Heart left ventricle (tissue), 16 donors: ENCODE measurements at places on chromosomes 4 and X. TPM values are rescaled to one million over a fixed set of nuclear protein-coding genes. Genes with fewer than 3 reads are reported as not detected.

- peaks cover 48% of the 10 kb centered on the region for H3K4me1 ChIP-seq
- peak; percentile 56 for DNase-seq
- peak overlapping the region; percentile 97 for H3K27ac ChIP-seq
- H3K27me3 ChIP-seq = no peaks in the 10 kb centered on the region
- peak overlapping the region; percentile 82 for H3K4me3 ChIP-seq
These were observed 669 bp downstream of the IRF2 start for GRCh38 chr4:184473499-184474262.

- no peaks in the 10 kb centered on the region for H3K27me3 ChIP-seq
- H3K4me3 ChIP-seq = no peak overlapping the region
- no peaks in the 10 kb centered on the region for H3K4me1 ChIP-seq
- no peak overlapping the region for H3K27ac ChIP-seq
- H3K36me3 ChIP-seq = no peaks in the 10 kb centered on the region
These were observed 1.5 kb upstream of the NBDY start for GRCh38 chrX:56727531-56727930.

- H3K27ac ChIP-seq = no peak overlapping the region
- no peak for DNase-seq
- no peak overlapping the region for H3K4me3 ChIP-seq
- H3K27me3 ChIP-seq = no peaks in the 10 kb centered on the region
- no peaks in the 10 kb centered on the region for H3K4me1 ChIP-seq
- H3K36me3 ChIP-seq = no peaks in the 10 kb centered on the region
These were observed 285.4 kb upstream of the BOD1L1 start for GRCh38 chr4:13912966-13913365.

Gene RPS6KA6
- total RNA-seq = 0.21 TPM

Gene CXCL6
- total RNA-seq = 0.83 TPM

Gene CTAG2
- not detected for total RNA-seq

Gene ADGRL3
- 6.9 TPM for total RNA-seq

DNA sequence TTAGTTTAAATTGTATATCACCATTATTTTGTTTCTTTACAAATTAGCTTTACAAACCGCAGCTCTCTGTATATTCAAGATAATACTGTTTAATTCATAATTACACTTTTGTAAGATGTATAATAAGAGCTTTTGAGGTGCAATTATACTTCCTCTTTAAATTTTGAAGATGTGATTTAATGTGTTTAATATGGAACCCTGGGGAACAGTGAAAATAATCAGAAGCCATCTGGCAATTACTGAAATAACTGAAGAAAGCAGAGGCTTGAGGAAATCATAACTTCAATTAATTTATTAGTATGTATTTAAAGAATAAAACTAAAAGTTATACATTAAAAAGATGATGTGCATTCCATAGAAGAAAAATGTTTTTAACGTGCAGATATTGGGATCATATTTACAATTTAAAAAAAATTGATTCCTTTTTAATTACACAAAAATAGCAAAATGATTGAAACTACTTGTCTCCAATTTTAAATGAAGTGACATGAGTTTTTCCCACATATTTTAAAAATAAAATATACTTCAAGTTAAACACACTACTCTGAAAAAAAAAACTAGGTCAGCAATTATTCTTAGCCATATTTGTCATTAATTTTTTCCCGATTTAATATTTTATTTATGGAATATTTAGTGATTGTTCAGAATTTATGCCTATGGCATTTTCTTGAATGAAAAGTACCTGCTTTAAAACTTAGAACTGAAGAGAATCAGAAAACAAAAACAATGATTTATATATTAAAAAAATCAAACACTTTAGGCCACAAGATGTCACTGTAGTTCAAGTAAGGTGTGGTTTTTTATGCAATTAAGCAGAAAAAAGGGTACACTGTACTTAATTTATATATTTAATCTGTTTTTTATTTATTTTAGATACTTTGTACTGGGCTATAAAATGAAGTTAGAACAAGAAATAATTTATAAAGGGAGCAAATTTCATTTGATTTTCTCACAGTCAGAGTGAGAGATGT lies 942.7 kb upstream of the NDST4 start:
- no peak overlapping the region for H3K4me3 ChIP-seq
- no peak overlapping the region for H3K27ac ChIP-seq
- no peaks in the 10 kb centered on the region for H3K4me1 ChIP-seq
- no peak for DNase-seq

GRCh38 chr4:143374771-143375170 lies 38.1 kb downstream of the GAB1 start:
- H3K27ac ChIP-seq = no peak overlapping the region
- no peak for DNase-seq
- no peak overlapping the region for H3K4me3 ChIP-seq
- H3K27me3 ChIP-seq = no peaks in the 10 kb centered on the region
- no peaks in the 10 kb centered on the region for H3K36me3 ChIP-seq

- H3K4me1 ChIP-seq = no peaks in the 10 kb centered on the region
- no peaks in the 10 kb centered on the region for H3K36me3 ChIP-seq
- DNase-seq = no peak
- no peak overlapping the region for H3K27ac ChIP-seq
- H3K4me3 ChIP-seq = no peak overlapping the region
These were observed 91.6 kb downstream of the ANXA10 start for GRCh38 chr4:168183717-168184571.
